ENCODE measurements at places on chromosomes 3 and 15.

DNA sequence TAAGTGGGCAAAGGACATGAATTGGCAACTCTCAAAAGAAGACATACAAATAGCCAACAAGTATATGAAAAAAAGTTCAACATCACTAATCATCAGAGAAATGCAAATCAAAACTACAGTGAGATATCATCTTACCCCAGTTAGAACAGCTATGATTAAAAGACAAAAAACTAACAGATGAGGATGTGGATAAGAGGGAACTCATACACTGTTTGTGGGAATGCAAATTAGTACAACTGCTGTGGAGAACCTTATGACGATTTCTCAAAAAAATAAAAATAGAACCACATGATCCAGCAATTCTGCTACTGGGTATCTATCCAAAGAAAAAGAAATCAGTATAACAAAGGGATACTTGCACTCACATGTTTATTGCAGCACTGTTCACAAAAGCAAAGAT lies 28.6 kb downstream of the NEK10 start:
- no peak for DNase-seq

DNA sequence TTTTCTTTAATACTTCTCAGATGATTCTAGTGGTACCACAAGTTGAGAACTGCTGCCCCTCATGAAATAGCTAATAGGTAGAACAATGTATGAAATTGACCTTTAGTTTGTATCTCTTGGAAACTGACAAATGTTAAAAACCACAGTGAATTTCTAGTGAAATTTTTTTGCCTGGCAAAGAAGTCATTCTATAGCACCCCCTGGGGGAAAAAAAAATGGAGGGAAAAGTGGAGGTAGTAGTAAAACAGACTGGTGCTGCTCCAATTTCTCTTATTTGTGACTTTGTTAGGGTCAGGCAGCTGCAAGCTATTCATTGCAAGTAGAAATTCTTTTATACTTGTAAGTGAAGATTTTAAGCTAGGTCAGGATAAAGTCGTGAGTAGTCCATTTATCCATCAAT lies 605.0 kb downstream of the NLGN1 start:
- DNase-seq: no peak

DNA sequence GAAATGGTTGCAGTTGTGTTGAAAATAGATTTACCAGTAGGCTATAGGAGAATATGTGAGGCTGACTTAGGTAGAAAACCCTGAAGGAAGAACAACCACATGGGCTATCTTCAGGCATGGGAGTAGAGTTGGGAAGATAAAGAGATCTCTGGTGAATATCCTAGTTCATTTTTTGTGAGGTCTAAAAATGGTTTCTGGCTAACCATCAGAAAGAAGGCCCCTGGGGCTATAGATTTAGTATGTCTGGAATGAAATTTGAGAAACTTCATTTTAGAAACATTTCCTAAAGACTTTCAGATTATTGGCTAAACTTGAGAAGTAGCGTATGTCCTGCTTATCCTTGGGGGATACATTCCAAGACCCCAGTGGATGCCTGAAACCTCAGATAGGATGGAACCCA lies 148.2 kb downstream of the NAALADL2 start:
- no peak for DNase-seq

DNA sequence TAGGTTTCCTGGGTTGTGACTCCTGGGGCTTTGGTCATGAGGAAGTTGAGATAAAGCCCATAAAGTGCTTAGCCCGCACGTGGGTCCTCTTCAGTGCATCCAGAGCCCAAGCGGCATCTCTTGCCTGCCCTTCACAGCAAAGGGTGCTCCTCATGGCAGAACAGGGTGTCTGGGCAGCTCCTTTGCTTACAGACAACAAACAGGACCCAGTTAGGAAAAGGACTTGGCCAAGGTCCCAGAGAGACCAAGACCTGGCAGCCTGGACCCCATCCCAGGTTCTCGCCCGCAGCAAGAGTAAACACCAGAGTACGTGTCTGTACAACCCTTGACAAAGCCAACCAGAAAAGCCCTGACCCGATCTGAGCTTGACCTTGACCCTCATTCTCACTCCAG lies 27.0 kb downstream of the ALS2CL start:
- DNase-seq: peak; percentile 9

- DNase-seq: no peak
Measured at GRCh38 chr15:61715082-61715481, 345.2 kb downstream of the VPS13C start.

DNA sequence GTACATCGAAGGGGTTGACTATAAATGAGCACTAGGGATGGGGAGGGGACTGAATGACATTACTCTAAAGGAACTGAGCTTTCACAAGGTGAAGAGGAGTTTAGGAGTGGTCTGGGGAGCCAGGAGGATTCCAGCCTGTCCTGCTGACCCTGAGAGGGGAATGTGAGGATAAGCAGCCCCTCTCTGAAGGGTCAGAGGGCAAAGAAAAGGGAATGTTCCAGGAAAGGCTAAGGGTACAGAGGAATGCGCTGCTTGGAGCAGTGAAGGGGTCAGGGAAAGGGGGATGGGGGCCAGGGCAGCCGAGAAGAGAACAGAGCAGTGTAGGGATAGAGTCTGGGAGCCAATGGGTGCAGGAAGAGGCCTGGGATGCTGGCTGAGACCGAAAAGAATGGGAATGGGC lies 28.0 kb upstream of the TPM1 start:
- DNase-seq: no peak

GRCh38 chr3:56025326-56025725 lies 442.9 kb downstream of the ERC2 start:
- DNase-seq: no peak

DNA sequence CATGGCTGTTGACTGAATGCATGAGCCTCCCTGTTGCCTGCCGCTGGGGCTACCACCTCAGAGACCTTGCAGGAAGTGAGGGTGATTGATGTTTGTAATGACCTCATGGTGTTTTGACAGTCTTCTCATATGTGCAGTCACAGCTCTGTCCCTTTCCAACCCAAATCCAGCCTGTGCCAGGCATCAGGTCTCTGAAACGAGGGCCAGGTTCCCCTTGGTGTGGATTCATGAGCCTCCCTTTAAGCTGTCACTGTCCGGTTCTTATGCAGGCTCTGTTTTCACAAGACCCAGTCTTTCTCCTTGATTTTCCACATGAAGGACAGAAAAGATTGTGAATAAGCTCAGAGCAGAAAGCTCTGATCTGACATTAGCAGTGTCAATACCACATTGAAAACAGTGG lies 43.1 kb downstream of the CEMIP start:
- no peak for DNase-seq

DNA sequence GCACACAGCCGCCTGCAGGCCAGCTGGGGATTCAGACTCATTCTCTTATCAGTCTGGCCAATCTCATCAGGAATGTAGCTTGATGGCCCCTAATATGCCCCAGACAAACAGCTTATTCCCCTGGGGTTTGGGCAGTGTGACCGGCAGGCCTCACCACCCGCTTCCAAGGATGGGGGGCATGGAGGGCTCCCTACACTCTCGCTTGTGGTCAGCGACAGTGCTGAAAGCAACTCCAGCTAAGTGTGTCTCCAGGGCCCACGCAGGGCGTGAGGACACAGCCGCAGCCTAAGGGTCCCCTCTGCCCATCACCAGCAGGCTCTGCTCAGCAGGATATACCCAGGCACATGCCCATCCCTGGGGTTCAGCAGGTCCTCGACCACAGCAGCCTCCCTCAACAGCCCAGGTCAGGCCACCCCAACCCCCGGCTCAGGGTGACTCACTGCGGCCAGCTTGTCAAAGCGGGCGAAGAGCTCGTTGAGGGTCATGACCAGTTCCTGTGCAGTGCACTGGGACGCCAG lies 116.7 kb downstream of the ADCY5 start:
- DNase-seq: no peak

GRCh38 chr15:68640791-68641331 lies 62.1 kb downstream of the CORO2B start:
- no peak for DNase-seq

DNA sequence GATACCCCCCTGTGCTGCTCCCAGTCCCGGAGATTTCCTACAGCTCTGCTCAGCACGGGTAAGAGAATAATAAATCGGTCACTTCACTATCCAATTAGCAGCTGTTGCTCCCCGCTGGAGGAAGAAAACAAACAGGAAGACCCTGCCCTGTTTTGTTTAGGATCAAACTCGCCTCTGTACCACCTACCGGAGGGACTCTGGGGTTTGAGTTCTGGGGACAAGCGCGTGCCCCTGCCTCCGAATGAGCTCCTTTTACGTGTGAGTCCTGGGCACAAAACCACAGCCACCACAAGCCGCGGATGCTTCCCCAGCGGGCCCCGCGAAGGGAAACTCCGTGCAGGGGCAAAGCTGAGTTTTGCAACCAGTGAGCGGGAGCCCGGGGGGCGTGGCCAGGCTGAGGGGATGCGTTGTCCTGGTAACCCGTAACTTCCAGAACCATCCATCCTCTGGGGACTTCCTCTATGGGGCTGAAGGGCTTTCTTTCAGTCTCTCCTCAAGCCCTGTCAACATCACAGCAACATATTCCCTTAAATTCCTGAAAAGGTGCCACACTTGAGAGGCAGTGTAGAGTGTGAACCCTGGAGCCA lies 315.7 kb upstream of the PROK2 start:
- DNase-seq: peak; percentile 79

GRCh38 chr15:67066959-67067853 lies 1.8 kb downstream of the SMAD3 start:
- no peak for DNase-seq

- no peak for DNase-seq
Measured at GRCh38 chr3:9525078-9525477, 28.5 kb downstream of the LHFPL4 start.

DNA sequence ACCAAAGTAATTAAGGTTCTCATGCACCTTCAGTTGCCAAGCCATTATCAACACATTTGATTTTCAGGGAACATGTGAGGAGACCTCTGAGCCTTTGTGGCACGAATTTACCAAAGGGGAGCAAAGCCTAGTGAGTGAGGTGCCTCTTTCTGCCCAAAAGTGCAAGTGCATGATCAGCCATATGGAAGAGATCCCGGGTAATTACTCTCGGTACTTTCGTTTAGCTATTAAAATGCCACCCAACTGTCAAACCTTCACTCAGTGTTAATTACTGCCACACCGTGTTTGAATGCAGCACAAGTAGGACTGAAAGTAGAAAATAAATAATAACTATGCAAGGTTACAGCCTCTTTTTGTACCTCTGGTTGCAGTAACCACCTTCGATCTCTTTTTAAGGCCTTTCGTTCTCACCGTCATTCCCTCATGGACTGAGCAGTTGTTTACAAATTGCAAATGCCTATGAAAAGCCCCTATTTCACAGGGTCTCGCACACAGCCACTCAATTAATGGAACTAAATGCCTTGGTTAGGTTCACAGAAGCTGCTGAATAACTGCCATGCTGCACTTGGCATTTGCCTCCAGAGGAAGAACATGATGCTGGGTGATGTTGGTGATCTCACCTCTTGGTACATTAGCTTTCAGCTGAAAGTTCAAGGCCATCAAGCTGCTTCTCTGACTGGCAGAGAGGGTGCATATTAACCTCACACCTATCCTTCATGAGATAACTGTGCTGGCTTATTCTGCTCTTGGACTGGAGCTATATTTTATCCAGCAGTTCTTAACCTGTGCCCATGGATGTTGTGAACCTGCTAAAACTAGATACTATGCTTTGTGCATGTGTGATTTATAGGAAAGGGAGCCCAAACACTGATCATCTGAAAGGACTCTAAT lies 69.9 kb downstream of the TNIK start:
- no peak for DNase-seq

- no peak for DNase-seq
Measured at GRCh38 chr3:27540231-27540630, 56.0 kb upstream of the SLC4A7 start.

DNA sequence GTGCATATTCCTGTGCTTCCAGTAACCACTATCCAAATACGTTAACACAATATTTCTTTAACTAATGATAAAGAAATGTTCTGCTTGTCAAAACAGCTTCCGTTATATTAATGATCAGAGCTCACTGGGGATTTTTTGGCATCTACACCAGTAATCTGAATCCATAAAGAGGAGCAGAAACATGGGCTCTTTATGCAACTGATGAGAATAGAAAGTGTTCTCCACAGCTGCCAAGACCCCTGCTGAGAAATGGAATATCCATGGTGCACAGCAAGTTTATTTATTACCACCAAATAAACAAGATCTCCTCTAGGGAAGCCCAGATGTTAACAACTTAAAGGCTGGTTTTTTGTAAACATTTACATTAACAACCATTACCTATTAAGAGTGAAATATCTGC lies 54.5 kb downstream of the ALDH1A2 start:
- DNase-seq: no peak

GRCh38 chr3:157530637-157531300 lies 27.6 kb upstream of the VEPH1 start:
- no peak for DNase-seq

DNA sequence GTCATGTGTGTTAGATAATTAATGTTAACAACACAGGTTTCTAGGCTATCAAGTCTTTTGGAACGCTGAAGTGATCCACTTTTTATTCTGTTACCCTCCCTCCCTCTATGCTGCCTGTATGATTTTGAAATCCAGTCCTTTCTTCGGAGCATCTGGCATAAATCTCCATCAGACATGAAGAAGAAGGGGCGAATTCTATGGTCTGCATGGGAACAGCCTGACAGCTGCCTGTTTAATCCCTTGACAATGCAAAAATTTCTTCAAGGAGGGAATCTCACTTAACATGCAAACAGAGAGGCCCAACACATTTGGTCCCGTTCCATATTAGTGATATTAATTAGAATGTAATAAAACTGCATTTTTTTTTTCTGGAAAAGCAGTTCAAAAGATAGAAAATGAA lies 145.2 kb downstream of the VGLL3 start:
- no peak for DNase-seq

Measured in activated CD4-positive, CD25-positive, alpha-beta regulatory T cell treated with anti-CD3 and anti-CD28 coated beads, Interleukin-2, amount 50 U/mL, for 72 hours (primary cell).